Esophagus muscularis mucosa (tissue), 4 donors: ENCODE measurements at places on chromosomes 7 and 10. TPM values are rescaled to one million over a fixed set of nuclear protein-coding genes. Genes with fewer than 3 reads are reported as not detected.

HIP1 gene
- 29.2 TPM for total RNA-seq

PON1 gene
- not detected for total RNA-seq

DNA sequence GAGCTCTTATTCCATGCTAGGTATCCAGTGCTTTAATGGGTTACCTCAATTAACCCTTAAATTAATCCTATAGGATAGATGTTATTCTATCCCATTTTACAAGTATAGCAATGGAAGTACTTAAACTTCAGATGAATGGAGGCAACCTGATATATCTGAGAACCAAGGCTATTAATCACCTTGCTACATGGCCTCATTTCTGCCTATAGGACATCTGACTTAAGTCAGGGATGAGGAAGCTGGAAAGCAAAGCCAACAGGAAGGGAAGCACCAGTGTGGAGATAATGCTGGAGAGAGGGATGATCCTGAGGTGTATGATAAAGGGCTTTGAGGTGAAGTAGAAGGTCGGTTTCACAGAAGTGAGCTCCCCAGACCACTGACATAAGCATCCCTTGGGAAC, 132.3 kb downstream of the CHN2 start:
- no peak overlapping the region for H3K4me3 ChIP-seq
- no peaks in the 10 kb centered on the region for H3K36me3 ChIP-seq
- H3K27ac ChIP-seq, result no peak overlapping the region
- peaks cover 14% of the 10 kb centered on the region for H3K4me1 ChIP-seq
- DNase-seq, result no peak

DNA sequence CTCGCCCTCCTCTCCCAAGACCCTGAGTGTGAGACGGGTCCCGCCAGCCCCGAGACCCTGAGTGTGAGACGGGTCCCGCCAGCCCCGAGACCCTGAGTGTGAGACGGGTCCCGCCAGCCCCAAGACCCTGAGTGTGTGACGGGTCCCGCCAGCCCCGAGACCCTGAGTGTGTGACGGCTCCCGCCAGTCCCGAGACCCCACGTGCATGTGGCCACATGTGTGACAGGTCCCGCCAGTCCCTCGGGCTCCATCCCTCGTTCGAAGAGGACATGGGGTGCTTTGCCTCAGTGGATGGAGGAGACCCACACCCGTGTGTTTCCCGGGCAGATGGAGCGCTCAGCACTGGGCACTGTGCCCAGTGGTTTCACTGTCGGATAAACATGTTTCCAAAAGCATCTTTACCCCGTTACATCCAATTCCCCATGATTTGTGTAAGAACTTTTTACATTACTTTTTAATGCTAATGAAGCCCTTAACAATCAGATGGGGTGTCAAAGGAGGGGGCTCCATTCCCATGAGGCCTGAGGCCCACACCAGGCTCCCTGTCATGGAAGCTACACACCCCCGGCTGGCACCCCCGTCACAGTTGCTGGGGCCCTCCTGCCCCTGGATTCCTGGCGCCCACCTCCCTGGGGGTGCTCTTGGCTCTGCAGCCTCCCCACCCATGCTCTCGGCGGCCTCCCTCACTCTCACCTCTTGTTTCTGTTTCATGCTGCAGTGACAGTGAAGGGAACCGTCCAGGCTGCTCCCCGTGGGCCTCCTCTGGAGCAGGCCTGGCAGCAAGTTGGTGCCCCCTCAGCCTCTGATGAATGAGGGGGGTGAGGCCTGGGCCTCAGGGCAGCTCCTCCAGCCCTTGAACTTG, 48.5 kb upstream of the CFAP46 start:
- no peaks in the 10 kb centered on the region for H3K36me3 ChIP-seq
- no peak overlapping the region for H3K27ac ChIP-seq
- DNase-seq, result no peak
- H3K27me3 ChIP-seq, result no peaks in the 10 kb centered on the region
- peaks cover 3% of the 10 kb centered on the region for H3K4me1 ChIP-seq

GRCh38 chr7:139259142-139259541, 28.1 kb downstream of the UBN2 start:
- no peaks in the 10 kb centered on the region for H3K27me3 ChIP-seq
- H3K4me3 ChIP-seq, result no peak overlapping the region
- no peak for DNase-seq
- H3K27ac ChIP-seq, result no peak overlapping the region
- H3K4me1 ChIP-seq, result no peaks in the 10 kb centered on the region

DNA sequence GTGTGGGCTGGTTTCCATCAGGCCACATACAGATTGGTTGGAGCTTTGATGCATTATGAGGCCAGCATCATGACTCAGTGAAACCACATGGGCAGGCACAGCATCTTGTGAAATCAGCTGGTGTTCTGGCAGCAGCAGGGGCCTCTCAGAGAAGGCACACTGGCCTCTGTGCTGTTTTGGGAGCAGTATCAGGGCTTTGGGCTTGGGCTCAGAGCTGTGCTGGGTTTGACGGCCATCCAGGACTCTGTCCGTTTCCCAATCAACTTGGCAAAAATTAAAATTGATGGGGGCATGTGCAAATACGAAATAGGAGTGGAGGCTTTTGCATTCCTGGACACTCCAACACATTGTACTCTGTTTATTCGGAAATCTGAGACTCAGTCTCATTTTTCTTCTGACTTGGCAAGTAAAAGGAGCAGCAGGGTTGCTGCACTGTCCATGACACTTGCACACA, 190.9 kb downstream of the BMPER start:
- peak overlapping the region; percentile 50 for H3K27ac ChIP-seq
- DNase-seq, result no peak
- no peaks in the 10 kb centered on the region for H3K27me3 ChIP-seq
- H3K4me3 ChIP-seq, result no peak overlapping the region
- H3K36me3 ChIP-seq, result no peaks in the 10 kb centered on the region
- no peaks in the 10 kb centered on the region for H3K4me1 ChIP-seq

GRCh38 chr7:127705461-127705959, 53.5 kb downstream of the SND1 start:
- peaks cover 59% of the 10 kb centered on the region for H3K36me3 ChIP-seq
- H3K4me1 ChIP-seq, result peaks cover 4% of the 10 kb centered on the region
- no peak overlapping the region for H3K27ac ChIP-seq
- H3K27me3 ChIP-seq, result no peaks in the 10 kb centered on the region

DNA sequence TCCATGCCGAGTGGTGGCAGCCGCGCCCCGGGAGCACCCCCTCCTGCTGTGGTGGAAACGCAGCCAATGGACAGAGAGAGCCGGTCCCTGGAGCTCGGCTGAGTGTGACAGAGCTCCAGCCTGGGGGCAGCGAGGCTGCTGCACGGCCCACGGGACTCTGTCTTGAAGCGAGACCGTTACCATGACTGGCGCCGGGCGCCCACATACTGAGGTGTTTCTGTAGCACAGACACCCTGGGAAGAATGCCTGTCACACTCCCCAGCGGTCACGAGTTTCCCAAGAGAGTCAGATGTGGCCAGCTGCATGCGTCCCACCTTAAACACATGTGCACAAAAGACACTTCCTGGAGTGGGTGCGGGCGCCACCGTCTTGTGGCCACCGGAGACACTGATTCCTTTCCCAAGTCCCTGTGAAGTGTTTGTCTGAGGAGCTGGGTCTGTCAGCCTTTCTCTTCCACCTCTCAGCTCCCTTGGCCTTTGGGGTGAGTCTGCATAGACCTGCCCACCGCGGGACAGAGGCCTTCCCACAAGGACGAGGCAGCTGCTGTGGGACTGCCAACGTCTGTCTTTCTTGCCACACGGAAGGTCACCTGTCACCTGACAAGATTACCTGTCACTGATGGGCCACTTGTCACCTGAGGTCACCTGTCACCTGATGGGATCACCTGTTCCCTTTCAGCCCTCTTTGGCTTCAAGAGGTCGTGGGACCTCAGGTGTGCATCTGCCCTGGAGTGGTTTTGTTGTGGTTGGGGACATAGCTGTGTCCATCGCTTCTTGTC, 94.6 kb downstream of the DNAJB6 start:
- no peak overlapping the region for H3K27ac ChIP-seq
- H3K4me1 ChIP-seq, result peaks cover 11% of the 10 kb centered on the region
- DNase-seq, result no peak

- no peak overlapping the region for H3K27ac ChIP-seq
- no peaks in the 10 kb centered on the region for H3K27me3 ChIP-seq
- H3K4me1 ChIP-seq, result no peaks in the 10 kb centered on the region
- no peak overlapping the region for H3K4me3 ChIP-seq
- no peak for DNase-seq
Observed at GRCh38 chr7:8305625-8306388, 43.8 kb upstream of the ICA1 start.

GRCh38 chr10:86333826-86334487, 32.6 kb downstream of the GRID1 start:
- H3K4me1 ChIP-seq, result no peaks in the 10 kb centered on the region
- H3K27me3 ChIP-seq, result no peaks in the 10 kb centered on the region
- H3K36me3 ChIP-seq, result no peaks in the 10 kb centered on the region
- DNase-seq, result no peak
- no peak overlapping the region for H3K4me3 ChIP-seq

- no peak overlapping the region for H3K27ac ChIP-seq
- peaks cover 16% of the 10 kb centered on the region for H3K4me1 ChIP-seq
- H3K36me3 ChIP-seq, result no peaks in the 10 kb centered on the region
- H3K4me3 ChIP-seq, result no peak overlapping the region
Observed at GRCh38 chr7:22572937-22573336, 72.9 kb upstream of the STEAP1B start.

- H3K27ac ChIP-seq, result no peak overlapping the region
- H3K4me3 ChIP-seq, result no peak overlapping the region
- H3K27me3 ChIP-seq, result no peaks in the 10 kb centered on the region
- DNase-seq, result peak; percentile 87
- H3K36me3 ChIP-seq, result no peaks in the 10 kb centered on the region
Observed at GRCh38 chr10:6624392-6624791, 44.3 kb upstream of the PRKCQ start.

DNA sequence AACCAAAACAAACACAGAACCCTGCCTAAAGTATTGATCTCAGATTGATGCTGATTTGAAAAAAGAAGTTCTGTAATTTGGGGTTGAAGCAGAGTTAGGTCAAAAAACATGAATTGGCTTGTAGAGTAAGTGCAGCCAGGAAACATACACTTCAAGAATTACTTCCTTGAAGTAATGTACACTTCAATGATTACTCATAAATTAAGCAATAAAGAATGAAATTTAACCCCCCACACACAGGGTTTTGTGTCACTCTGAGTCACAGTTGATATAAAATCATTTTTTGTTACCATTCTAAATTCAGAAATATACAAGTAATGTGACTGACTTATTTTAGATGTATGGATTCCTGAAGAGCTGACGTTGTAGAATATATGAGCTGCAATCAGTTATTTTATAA, 622.2 kb downstream of the POM121L12 start:
- DNase-seq, result no peak
- H3K36me3 ChIP-seq, result no peaks in the 10 kb centered on the region
- no peak overlapping the region for H3K4me3 ChIP-seq
- H3K4me1 ChIP-seq, result no peaks in the 10 kb centered on the region

DNA sequence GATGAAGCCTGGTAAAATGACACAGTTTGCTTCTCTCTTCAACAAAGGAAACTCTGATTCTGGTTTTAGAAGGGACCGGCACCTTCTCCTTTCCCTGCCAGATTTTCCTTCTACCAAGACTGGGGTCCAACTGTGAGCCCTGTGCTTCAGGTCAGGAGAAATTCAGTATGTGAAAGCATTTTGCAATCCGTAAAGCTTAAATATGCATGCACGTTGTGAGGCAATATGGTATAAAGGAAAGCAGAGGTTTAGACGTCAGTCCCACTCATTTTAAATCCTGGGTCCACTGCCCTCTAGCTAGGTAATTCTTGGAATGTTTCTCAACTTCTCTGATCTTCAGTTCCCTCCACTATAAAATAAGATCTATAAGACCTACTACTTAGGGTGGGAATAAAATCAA, 359.0 kb upstream of the NPSR1 start:
- H3K27ac ChIP-seq, result no peak overlapping the region
- DNase-seq, result peak; percentile 34
- H3K4me1 ChIP-seq, result no peaks in the 10 kb centered on the region
- no peaks in the 10 kb centered on the region for H3K27me3 ChIP-seq
- H3K4me3 ChIP-seq, result no peak overlapping the region
- no peaks in the 10 kb centered on the region for H3K36me3 ChIP-seq

GRCh38 chr10:124306922-124307371, 111.8 kb downstream of the OAT start:
- DNase-seq, result no peak
- no peak overlapping the region for H3K27ac ChIP-seq
- no peaks in the 10 kb centered on the region for H3K36me3 ChIP-seq
- H3K27me3 ChIP-seq, result no peaks in the 10 kb centered on the region

GRCh38 chr7:102193806-102194205, 92.9 kb upstream of the SH2B2 start:
- H3K4me1 ChIP-seq, result no peaks in the 10 kb centered on the region
- no peak for DNase-seq
- no peak overlapping the region for H3K4me3 ChIP-seq
- peaks cover 92% of the 10 kb centered on the region for H3K36me3 ChIP-seq
- no peaks in the 10 kb centered on the region for H3K27me3 ChIP-seq
